ENCODE measurements at places on chromosomes 3 and 15.

- no peak for DNase-seq
Measured at GRCh38 chr3:187516446-187517185, 148.4 kb downstream of the RTP4 start.

GRCh38 chr3:134061401-134061800 is 31.7 kb upstream of the SLCO2A1 start:
- DNase-seq = no peak

- no peak for DNase-seq
Measured at GRCh38 chr3:122318620-122319019, 6.4 kb upstream of the CSTA start.

GRCh38 chr3:186277268-186277909 is 84.6 kb downstream of the DGKG start:
- DNase-seq = peak; percentile 31

- DNase-seq = no peak
Measured at GRCh38 chr3:165070682-165071081, 7.6 kb downstream of the SI start.

GRCh38 chr15:100932676-100933348 is 13.7 kb downstream of the LRRK1 start:
- DNase-seq = no peak

GRCh38 chr15:86556396-86557017 is 476.8 kb downstream of the AGBL1 start:
- DNase-seq = no peak

GRCh38 chr3:71064291-71064955 is 519.1 kb downstream of the FOXP1 start:
- DNase-seq = peak; percentile 33

DNA sequence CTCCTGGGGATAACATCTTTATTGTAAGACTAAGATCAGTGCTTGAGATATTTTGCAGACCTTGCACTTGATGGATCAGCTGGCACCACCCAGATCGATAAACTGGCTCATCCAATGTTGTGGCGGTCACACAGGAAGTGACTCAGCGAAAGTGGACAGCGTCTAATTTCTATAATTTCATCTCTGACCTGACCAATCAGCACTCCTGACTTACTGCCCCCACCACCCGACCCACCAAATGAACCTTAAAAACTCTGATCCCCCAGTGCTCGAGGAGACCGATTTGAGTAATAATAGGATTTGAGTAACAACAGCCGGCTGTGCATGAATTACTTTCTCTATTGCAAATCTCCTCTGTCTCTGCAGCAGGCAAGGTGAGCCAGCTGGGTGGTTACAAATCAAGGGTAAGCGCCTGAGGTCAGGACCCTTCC is 62.7 kb upstream of the RNU6-1 start:
- DNase-seq = no peak

GRCh38 chr3:170465955-170466354 is 47.3 kb downstream of the CLDN11 start:
- peak; percentile 36 for DNase-seq

- DNase-seq = no peak
Measured at GRCh38 chr3:49534581-49535441, 19.5 kb upstream of the BSN start.

DNA sequence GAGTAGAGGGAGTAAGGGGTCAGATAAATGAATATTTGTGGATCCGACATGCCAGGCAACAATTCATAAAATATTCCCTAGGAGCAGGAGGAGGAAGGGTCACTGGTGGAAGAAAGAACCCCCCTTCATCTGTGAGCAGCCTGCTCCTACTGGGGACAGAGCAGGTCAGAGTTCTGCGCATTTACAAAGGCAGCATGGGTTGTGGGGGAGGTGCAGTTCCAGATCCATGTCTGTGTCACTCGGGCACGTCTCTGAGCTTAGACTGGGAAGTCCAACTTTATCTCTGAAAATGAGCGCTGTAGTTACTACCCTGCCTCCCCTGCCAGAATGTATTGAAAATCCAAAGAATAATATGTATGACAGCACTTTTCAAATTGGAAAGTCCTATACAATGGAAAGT is 115.2 kb downstream of the GABRG3 start:
- DNase-seq = no peak
